Colonic mucosa (tissue), 4 donors: ENCODE measurements at places on chromosomes 13 and 19. TPM values are rescaled to one million over a fixed set of nuclear protein-coding genes. Genes with fewer than 3 reads are reported as not detected.

TMEM272 gene
- not detected for total RNA-seq

ZNF418 gene
- total RNA-seq: 5.3 TPM

TMEM86B gene
- 5.3 TPM for total RNA-seq

- H3K36me3 ChIP-seq: no peaks in the 10 kb centered on the region
- no peaks in the 10 kb centered on the region for H3K27me3 ChIP-seq
- H3K27ac ChIP-seq: peak overlapping the region; percentile 90
- peak overlapping the region; percentile 77 for H3K4me3 ChIP-seq
Observed at GRCh38 chr13:19632915-19633478, 462 bp upstream of the MPHOSPH8 start.

DNA sequence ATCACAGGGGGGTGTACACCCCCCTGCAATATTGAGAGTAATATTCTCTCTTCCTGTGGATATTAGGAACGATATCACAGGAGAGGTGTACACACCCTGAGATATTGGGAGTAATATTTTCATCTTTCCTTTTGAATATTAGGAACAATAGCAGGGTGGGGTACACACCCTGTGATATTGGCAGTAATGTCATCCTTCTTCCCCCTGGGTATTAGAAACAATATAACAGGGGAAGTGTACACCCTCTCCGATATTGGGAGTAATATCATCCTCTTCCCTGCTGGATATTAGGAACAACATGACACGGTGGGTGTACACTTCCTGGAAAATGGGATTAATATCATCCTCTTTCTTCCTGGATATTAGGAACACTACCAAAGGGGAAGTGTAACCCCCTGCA is 57.8 kb upstream of the CEACAM21 start:
- no peaks in the 10 kb centered on the region for H3K36me3 ChIP-seq
- H3K4me1 ChIP-seq: no peaks in the 10 kb centered on the region
- no peak for DNase-seq
- peaks cover 13% of the 10 kb centered on the region for H3K27me3 ChIP-seq
- H3K27ac ChIP-seq: no peak overlapping the region
- no peak overlapping the region for H3K4me3 ChIP-seq
